ENCODE measurements at places on chromosomes 1 and 21. TPM values are rescaled to one million over a fixed set of nuclear protein-coding genes. Genes with fewer than 3 reads are reported as not detected.

DNA sequence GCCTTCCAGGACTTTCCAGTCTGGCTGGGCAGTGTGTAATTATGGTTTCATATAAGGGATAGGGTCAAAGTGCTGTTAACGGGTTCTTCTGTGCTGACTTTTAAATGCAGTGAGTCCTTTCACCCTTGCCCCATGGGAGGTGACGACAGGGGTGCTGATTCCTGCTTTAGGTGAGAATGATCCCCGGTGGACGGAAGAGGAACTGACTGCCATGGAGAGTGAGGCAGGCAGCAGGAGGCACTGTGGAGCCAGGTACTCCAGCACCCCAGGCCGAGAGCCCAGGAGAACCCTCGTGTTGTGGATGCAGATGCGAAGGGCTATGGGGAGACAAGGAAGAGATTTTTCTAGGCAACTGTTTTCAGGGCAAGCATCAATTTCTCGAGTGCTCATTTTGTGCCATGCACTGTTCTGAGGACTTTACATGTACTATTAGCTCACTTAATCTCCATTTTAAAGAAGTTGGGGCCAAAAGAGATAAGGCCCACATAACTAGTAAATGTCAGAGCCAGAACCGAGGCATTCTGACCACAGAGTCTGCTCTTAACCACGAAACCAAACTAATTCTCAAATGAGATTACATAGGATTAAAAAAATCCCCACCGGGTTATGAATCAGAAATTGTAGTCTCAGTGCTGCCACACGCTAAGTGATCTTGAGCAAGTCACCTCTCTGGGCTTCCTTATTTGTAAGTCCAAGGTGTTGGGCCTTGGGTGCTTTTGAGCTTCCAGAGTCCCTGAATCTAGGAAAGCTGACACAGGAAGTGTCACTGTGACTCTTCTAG, 28.2 kb downstream of the STPG1 start:
- no peaks in the 10 kb centered on the region for H3K4me1 ChIP-seq
- H3K27me3 ChIP-seq = no peaks in the 10 kb centered on the region
- H3K27ac ChIP-seq = no peak overlapping the region
- H3K4me3 ChIP-seq = no peak overlapping the region

GRCh38 chr21:39020751-39021477, 162.3 kb downstream of the PSMG1 start:
- H3K36me3 ChIP-seq = no peaks in the 10 kb centered on the region
- H3K4me3 ChIP-seq = no peak overlapping the region
- H3K27ac ChIP-seq = no peak overlapping the region
- H3K27me3 ChIP-seq = no peaks in the 10 kb centered on the region
- DNase-seq = no peak
- peaks cover 14% of the 10 kb centered on the region for H3K4me1 ChIP-seq

Gene KCNK1
- total RNA-seq = 3.8 TPM

GRCh38 chr21:37921091-37921490, 4.8 kb upstream of the KCNJ6 start:
- no peak for DNase-seq
- no peak overlapping the region for H3K27ac ChIP-seq
- no peaks in the 10 kb centered on the region for H3K36me3 ChIP-seq
- H3K27me3 ChIP-seq = no peaks in the 10 kb centered on the region
- H3K4me3 ChIP-seq = no peak overlapping the region
- no peaks in the 10 kb centered on the region for H3K4me1 ChIP-seq

DNA sequence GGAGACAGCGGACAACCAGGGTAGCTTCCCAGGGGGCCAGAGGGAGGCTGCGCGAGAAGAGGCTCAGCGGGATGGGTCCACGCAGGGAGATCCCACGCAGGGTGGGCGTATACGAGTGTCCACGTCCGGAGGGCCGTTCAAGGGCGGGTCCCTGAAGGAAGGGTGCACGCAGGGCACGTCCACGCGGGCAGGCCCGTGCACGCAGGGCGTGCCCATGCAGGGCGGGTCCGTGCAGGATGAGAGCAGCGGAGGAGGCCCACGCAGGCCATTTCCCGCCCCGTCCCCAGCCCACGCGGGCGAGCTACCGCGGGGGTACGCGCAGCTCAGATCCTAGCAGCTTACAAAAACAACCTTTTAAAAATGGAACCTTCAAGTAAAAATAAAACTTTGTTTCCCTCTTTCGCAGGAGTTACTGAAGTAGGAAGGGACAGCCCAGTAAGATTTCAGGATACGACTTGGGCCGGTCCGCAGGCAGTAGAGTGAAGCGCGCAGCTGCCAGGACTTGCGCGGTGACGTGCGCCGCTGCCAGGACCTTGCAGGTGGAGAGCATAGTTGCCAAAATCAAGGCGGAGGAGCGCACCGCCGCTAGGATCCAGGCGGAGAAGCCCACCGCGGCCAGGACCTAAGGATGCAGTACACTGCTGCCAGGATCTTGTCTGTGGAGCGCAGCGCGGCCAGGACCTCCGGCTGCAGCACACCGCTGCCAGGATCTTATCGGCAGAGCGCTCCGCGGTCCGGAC, 416 bp upstream of the RNF187 start:
- peak overlapping the region; percentile 92 for H3K4me3 ChIP-seq
- DNase-seq = peak; percentile 34

DNA sequence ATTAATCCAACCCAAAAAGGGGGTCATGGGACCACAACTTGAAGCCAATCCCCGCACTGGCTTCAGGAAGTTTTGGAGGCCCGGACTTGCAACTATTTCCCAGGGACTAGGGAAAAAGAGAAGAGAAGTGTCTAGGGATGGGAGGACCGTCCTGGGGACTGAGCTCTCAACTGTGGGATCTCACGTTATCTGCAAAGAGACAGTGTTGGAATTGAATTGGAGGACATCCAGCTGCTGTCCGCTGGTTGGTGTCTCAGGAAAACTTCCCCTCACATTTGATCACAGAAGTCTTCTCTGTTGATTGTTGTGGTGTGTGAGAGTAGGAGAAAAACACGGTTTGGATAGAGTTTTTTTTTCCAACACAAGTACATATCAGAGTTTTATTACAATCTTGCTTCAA, 46.2 kb upstream of the CITED4 start:
- no peaks in the 10 kb centered on the region for H3K27me3 ChIP-seq
- H3K4me3 ChIP-seq = no peak overlapping the region
- DNase-seq = no peak
- H3K4me1 ChIP-seq = peaks cover 6% of the 10 kb centered on the region
